ENCODE measurements at places on chromosomes 1 and 21.

DNA sequence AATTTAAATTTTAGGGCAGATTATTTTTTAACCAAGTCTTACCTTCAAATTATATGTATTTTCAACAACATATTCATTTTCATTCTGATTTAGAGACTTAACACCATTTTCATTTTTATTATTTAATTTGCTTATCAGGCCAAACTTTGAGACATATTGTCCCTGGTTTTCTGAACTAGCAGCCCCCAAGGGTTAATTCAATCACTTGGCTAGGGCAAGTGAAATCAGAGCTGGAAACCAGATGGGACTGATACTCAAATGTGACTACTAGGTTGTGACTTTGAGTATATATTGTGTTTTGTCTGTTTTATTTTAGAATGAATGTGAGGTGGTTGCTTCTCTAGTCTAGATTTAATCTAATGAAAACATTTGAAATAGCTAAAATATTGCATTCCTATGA, 198.9 kb upstream of the PTGFR start:
- DNase-seq: no peak

DNA sequence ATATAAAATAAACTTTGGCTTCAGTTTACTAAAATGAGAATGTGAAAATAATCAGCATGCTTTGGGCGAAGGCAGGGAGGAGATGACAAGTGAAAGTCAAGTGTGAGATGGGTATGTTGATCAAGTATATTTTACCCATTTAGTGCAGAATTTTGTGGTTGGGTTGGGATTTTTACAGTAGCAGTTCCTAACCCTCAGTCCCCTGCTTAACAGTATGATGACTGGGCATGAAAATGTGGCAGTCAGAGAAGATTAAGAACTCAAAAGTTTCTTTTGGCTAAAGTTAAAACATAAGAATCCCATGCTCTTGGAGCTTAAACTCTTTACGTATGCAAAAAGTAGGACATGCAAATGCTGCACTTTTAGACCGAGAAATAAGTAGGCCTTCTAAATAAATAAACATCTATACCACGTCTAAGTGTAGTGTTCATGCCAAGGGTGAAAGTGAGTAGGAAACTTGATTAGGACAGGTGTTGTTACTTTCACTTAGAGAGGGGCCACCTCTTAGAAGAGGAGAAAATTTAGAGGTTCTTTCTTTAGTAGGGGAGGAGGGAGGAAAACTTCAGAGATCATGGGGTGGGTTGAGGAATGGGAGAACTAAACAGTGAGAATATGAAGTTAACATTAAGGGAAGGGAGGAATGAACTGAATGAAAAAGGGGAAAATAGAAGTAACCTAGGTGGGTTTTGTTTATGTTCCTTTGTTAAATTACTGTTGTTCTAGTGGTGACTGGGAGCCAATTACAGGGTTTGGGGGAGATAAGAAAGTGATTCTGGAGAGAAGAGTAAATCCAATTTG, 127.8 kb downstream of the OSBPL9 start:
- no peak for DNase-seq

DNA sequence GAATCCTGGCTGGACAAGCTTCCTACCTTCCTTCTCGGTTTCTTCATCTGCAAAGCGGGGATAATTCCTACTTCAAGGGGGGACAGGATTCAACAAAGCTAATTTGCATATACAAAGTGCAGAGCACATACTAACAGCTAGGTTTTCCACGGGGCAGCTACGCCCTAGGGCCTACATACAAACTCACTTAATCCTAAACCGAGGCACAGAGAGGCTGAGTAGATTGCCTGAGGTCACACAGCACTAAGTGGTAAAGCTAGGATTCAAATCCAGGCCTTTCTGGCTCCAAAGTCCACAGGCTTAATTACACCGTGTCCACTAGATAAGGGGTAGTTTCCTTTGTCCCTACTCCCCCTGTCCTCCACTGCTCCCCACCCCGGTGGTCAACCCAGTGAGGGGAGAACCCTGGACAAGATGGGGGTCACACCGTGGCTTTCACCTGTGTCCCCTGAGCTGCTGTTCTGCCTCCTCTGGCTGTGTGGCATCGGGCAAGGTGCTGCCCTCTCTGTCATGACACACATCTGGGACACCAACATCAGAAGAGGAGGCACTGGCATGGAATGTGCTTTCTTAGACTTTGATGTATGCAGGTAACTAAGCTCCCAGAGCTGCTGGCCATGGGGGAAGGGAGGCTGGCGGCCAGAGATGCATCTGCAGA, 44.5 kb downstream of the TAS1R2 start:
- no peak for DNase-seq

DNA sequence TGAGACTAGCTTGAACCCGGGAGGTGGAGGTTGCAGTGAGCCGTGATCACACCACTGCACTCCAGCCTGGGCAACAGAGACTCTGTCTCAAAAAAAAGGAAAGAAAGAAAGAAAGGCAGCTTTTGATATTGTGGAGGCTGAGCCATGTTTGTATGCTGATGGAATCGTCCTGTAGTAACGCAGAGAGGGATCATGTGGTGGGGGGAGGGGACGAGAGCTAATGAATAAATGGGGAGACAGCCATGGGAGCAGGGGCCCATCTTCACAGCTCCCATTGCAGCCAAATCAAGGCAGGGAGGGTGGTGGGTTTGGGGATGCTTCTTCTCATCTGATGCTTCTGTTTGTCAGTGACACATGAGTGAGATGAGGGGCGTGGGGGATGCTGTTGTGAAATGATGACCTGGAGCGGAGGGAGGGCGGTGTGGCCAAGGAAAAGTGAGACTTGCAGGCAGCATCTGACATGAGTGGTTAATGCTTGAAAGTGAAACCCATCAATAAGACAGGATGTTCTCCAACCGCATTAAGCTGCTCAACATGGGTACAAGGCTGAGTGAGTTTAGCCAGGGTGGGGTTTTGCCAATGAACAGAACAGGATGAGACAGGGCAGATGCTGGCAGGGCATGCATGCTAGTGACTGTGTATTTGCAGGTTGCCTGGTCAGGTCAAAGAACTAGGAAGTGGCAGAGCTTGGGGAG, 16.7 kb downstream of the SPATA21 start:
- peak; percentile 29 for DNase-seq

All from activated CD4-positive, alpha-beta T cell treated with anti-CD3 and anti-CD28 coated beads, Interleukin-2, amount 50 U/mL, for 1 hour (primary cell).